ENCODE measurements at places on chromosomes 6 and 20.

DNA sequence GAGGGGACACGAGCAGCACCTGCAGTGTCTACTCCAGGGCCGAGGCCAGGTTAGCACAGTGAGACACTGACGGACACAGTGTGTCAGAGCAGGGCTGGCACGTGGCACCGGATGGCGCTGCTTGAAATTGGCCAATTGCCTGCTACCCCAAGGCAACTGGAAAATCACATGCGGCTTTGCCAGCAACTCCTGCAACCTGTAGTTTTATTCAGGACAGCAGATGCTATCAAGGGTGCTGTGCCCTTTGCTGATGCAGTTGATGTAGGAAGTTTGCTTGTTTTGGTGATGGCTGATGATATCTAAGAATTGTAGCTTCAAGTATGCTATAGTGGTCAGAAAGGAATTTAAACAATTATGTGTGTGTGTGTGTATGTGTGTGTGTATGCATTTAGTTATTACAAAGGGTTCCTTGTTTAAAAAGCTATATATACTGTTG is 25.9 kb downstream of the RIN2 start:
- DNase-seq = no peak

DNA sequence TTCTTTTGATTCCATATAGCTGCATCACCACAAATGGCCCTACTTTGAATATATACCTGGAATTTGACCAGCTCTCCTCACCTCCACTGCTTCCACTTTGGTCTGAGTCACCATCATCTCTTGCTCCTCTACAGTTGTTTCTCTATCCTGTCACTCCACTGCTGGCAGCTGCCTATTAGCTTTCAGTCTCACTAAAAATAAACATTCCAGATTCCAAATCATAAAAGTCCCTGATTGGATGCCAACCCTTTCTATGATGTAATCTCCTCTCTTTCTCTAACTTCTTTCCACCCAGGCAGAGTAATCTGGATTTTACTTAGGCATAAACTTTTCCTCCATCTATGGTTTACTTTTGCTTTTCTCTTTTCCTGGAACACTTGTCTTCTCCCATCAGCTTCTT is 49.1 kb downstream of the RFPL4B start:
- no peak for DNase-seq

GRCh38 chr6:5127106-5127687 is 42.1 kb downstream of the PPP1R3G start:
- DNase-seq = no peak

- DNase-seq = peak; percentile 66
Measured at GRCh38 chr6:132813173-132813856, 1.1 kb upstream of the RPS12 start.

- no peak for DNase-seq
Measured at GRCh38 chr20:23155141-23155590, 69.0 kb upstream of the CD93 start.

DNA sequence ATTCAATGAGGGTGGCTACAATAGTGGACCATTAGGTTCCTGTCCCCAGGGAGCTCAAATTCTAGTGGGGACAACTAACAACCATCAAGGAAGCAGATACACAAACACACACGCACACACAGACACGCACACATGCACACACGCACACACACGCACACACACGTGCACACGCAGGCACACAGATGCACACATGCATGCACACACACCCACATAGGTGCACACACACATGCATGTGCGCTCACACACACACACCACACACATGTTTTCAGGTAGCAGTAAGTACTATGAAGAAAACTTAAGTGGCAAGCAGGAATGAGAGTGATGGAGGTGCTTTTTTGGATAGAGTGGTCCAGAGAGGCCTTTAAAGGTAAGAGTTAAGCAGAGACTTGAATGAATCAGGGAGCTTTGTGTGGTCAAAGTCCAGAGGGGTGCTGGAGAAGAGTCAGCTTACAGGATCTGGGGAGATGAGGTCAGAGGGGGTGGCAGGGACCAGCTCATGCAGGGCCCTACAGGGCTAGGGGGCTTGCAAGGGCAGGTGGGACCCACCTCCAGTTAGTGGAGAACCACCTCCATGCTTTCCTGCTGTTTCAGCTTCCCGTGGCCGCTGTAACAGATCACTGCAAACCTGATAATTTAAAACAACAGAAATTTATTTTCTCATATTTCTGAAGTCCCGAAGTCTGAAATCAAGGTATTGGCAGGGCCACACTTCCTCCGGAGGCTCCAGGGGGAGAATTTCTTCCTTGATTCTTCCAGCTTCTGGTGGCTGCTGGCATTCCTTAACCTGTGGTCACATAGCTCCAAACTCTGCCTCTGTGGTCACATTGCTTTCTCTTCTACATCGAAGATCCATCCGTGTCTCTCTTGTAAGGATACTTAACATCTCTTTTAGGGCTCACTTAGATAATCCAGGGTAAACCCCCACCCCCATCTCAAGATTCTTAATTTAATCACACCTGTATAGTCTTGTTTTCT is 6.9 kb upstream of the NSFL1C start:
- DNase-seq = no peak

- no peak for DNase-seq
Measured at GRCh38 chr6:81534934-81535465, 217.5 kb downstream of the TENT5A start.

GRCh38 chr20:23340524-23340923 is 10.1 kb upstream of the NXT1 start:
- DNase-seq = peak; percentile 30

- no peak for DNase-seq
Measured at GRCh38 chr6:125749865-125750691, 646 bp downstream of the HEY2 start.

- no peak for DNase-seq
Measured at GRCh38 chr6:161095916-161096315, 104.3 kb downstream of the MAP3K4 start.

- DNase-seq = no peak
Measured at GRCh38 chr20:48401359-48401758, 426.4 kb downstream of the PREX1 start.

DNA sequence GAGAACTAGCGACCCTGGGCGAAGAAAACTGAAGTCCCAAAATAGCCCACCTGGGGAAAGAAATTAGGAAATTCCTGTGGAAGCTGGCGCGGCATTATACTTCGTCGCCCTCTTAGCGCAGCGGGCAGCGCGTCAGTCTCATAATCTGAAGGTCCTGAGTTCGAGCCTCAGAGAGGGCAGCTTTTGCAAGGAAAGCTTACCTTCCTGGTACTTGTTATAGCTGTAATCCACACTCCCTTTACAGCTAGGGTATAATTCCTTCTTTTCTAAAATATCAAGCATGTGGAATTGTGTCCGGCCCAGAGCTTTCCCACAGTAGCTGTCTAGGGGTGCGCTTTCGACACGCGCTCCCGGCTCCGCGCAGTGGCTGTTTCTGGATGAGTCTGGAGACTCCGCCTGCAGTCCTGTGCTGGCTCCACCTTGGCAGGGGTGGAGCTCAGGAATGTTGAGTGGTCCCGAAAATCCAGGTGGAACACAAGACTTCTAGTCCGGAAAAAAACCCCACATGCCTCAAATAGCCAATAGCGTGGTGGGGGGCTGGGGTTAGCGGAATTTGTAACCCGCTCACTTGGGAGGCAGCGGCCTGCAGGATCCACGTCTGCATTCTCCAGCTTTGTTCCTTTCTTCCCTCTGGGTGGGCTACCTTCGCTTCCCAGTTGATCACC is 83.7 kb upstream of the ZNF322 start:
- peak; percentile 58 for DNase-seq

DNA sequence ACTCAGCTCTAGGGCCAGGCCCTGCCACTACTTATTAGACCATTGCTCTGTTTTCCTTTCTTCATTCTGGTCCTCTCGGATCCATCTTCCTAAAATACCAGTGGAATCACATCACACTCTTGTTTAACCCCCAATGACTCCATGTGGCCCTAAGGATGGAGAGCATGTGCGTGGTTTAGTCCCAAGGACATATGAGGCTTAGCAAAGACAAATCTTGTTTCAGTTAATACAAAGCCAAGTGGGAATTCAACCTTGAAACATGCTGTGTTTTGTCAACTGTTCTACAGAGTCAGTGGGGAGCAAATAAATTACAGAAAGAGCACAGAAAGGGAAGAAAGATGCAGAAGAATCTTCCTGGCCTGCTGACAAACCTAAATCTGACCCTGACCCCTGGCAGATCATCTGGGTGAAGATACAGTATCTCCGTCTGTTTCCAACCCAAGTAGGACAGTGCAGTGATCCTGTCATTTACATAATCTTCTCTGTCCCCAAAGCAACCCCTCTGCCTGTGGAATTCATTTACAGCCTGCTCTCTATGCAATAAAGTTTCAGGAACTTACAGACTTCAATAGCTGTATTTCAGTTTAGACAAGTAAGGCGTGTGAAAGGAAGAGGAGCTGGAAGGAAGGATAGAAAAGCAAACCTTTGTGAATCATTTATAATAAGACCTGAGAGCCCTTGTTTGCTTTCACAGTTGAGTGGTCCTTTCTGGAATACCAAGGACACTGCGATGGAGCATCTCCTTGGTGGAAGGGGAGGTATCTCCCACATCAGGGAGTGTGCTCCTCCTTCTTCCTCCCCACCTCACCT is 144.0 kb downstream of the THBS2 start:
- DNase-seq = no peak

GRCh38 chr6:41937472-41937860 is 4.1 kb downstream of the CCND3 start:
- DNase-seq = no peak

- DNase-seq = peak; percentile 6
Measured at GRCh38 chr6:118750143-118750542, 98.8 kb upstream of the CEP85L start.

- no peak for DNase-seq
Measured at GRCh38 chr6:143615785-143616184, 62.0 kb upstream of the PHACTR2 start.

GRCh38 chr6:17096652-17097051 is 5.2 kb upstream of the STMND1 start:
- no peak for DNase-seq

- no peak for DNase-seq
Measured at GRCh38 chr6:34592208-34592952, 36.3 kb upstream of the SPDEF start.

- DNase-seq = no peak
Measured at GRCh38 chr20:47724910-47725247, 60.4 kb downstream of the SULF2 start.

- DNase-seq = no peak
Measured at GRCh38 chr6:32152769-32153563, 975 bp upstream of the PPT2 start.

DNA sequence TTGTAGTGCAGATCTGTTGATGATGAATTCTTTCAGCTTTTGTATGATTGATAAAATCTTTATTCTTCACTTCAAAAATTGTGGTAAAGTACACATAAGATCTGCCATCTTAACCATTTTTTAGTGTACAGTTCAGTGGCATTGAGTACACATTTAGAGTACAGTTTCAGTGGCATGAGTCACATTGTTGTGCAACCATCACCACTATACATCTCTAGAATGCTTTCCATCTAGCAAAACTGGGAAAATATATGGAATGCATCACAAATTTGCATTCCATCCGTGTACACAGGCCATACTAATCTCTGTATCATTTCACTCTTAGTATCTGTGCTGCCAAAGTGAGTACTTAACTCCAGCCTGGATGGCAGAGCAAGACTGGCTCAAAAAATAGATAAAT is 28.7 kb downstream of the SIRPD start:
- no peak for DNase-seq

DNA sequence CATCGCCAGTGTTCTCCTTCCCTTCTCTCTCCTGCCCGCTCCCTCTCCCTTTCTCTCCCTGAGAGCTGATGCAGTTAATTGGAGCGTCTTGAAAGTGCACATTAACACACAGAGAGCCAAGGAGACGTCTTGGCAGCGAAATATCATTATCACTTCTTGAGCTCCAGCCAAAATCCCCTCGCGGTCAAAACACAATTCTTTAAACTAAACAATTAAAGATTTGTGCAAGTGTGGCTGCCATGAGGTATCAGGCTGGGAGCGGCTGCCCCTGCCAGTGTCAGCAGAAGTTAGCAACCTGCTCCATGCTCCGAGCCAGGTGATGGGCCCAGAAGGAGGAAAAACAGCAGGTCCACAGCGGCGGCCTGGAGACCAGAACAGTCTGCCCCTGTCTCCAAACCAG is 100.9 kb upstream of the FOXP4 start:
- no peak for DNase-seq

DNA sequence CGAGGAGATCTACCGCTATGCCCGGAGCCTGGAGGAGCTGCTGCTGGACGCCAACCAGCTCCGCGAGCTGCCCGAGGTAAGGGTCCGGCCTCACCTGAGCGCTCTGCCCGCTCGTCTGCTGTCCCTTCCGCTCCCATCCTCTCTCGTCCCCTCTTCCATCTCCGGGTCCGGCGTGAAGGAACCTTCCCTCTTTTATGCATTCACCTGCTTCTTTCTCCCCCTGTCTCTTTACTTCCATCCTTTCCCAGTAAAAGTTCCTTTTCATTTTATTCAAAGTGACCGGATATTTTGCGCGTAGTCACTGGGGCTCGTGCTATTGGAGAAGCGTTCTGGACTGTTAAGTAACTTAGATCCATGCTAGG is 516 bp downstream of the LRRC1 start:
- no peak for DNase-seq

DNA sequence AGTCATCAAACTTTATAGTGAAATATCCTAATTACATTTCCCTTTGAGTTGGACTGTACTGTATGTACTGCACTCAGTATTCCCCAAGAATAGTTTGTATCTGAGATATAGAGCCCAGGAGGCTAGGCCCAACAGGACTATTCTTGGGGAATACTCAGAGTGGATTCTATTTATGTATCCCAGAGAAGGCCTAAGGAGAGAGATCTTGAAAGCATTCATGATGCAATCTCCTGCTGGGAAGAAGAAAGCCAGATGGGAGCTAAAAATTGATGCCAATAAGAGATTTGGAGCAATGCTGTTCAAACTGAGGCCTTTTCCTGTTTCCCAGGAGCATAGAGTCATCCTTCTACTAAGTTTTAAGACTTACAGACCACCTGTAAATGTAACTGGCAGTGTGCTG is 452.1 kb upstream of the PLCB4 start:
- DNase-seq = no peak

- DNase-seq = no peak
Measured at GRCh38 chr20:23111307-23111943, 25.3 kb upstream of the CD93 start.

DNA sequence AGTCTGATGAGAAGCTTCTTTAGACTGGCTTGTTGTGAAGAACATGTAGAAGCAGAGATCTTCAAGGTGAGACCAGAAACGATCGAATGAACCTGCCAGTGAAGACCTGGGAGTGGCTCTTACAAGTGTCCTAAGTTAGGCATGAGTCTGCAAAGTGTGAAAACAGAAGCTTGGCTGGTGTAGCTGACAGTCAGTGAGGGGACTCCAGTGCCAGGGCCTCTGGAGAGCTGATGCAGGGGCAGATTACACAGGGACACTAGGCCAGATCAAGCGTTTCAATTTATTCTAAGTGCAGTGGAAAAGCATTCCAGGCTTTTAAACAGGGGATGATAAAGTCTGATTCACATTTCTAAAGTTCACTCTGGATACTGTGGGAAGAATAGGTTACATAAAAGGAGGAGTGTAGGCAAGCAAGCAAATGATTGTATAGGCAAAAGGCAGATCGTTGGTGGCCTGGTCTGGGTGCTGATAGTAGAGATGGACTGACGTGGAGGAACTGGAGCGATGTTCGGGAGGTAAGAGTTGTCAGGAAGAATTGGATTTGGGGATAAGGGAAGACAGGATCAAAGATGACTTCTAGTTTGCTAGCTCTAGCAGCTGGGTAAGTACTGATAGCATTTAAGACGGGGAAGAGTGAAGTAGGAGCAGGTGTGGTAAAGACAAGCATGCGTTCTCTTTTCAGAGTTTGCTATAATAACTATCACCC is 133.5 kb downstream of the MAN1A1 start:
- DNase-seq = no peak
